ENCODE measurements at places on chromosomes 2 and 18.

GRCh38 chr18:48324651-48325050, 84.5 kb downstream of the ZBTB7C start:
- no peak for DNase-seq

DNA sequence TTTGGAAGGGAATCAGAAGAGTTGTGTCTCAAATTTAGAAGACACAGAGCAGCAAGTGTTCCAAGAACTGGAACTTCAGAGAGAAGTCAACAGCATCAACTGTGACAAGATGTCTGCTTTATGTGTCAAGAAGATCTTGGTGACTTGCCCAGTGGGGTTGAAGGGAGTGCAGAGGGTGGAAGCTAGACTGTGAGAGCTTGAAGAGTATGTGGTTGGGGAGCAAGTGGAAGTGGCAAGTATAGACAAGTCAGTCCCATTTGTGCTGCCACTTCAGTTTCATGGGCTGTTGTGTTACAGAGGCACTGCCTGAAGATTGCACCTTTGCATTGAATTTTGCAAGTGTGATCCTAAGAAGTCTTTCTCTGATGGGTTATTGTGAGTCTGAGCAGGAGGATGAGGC, 68.7 kb upstream of the MC2R start:
- no peak for DNase-seq

DNA sequence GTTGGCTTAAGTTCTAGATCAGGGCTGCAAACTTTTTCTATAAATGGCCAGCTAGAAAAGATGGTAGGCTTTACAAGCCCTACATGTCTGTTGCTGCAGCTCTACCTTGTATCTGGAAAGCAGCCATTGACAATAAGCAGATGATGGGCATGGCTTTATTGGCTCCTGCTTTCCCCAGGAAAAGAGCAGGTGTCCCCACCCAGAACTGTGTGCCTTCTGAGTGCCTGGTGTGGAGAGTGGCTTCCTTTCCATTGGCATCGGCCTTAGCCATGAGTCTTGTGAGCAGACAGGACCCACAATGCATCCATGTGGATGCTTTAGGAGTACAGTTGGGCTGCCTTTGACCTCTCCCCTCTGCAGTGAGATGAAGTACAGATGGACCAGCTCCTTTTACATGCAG, 120.2 kb downstream of the CD8B2 start:
- DNase-seq, result no peak

DNA sequence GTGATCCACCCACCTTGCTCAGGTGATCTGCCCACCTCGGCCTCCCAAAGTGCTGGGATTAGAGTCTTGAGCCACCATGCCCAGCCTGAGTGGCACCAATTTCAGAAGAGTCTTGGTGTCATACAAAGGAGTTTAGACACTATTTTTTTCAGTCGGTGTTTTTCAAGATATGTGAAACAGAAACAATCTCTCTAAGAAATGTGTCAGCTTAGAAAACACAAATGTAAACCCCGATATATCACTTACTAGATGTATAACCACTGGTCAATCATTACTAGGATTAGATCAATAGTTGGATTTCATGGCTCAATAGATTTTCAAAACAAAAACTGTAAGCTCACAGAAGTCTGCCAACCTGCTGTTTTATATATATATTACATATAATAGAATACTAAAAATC, 67.2 kb upstream of the FRZB start:
- DNase-seq, result no peak

DNA sequence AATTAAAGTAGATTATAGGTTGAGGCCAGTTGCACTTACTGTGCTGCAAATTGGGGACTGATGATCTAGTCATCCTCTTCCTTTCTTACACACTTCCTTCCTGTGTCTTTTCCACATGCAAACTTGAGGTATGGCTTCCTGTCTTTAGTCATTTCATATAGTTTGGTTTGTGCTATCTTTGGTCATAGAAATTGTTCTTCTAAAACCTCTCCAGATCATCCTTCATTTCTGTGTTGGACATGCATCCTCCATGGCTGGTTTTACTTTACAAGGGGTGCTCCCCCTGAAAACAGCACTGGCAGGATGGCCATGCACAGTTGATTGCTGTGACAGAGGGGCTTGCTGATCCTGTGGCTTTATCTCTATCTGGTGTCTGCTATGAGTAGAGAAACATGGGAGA, 36.5 kb downstream of the MGAT5 start:
- DNase-seq, result no peak

DNA sequence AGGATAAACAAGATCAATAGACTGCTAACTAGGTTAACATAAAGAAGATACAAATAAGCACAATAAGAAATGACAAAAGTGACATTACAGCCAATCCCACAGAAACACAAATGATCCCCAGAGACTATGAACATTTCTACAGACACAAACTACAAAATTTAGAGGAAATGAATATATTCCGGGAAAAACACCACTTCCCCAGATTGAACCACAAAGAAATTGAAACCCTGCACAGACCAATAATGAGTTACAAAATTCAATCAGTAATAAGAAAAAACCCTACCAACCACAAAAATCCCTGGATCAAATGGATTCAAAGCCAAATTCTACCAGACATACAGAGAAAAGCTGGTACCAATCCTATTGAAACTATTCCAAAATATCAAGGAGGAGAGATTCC, 232.4 kb upstream of the RBMS1 start:
- no peak for DNase-seq

DNA sequence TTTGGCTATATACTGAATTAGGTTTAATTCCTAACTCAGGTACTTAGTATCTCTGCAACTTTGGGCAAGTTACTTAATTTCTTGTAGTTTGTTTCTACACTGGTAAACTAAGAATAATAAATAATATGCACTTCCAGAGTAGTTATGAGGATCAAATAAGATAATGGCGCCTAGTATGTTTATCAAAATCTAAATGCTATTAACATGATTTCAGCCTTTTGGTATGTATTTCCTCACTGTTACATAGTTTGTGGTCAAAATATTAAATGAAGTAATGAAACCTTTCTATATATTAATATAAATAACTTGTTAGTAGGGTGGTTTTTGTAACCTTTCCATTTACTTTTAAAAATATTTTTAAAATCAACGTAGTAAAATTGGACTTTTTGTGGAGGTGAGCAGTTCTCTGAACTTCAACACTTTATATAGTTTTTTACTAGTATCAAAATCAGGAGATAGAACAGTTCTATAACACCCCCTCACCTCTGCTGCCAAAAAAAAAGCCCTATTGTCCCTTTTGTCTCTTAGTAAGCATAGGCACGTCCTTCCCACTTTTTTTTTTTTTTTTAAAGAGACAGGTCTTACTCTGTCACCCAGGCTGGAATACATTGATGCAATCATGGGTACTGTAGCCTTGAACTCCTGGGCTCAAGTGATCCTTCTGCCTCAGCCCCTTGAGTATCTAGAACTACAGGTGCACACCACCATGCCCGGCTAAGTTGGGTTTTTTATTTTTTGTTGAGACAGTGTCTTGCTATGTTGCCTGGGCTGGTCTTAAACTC, 44.8 kb downstream of the RAB3GAP1 start:
- DNase-seq, result no peak

GRCh38 chr2:31197166-31197565, 20.1 kb downstream of the CAPN14 start:
- DNase-seq, result no peak

DNA sequence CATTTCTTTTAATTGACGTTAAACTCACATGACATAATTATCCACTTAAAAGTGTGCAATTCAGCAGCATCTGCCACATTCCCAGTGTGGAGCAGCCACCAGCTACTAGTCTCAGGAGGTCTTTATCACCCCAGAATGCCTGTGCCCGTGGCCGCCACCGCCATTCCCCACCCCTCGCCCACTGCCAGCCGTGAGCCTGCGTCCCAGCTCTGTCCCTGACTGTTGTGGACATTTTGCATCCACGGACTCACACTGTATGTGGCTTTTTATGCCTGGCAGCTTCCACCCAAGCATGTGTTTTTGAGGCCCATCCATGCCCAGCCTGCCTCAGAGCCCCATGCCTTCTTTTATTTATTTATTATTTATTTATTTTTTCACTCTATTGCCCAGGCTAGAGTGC, 9.2 kb downstream of the BOK start:
- no peak for DNase-seq

GRCh38 chr2:128685841-128686496, 367.3 kb upstream of the HS6ST1 start:
- peak; percentile 3 for DNase-seq

DNA sequence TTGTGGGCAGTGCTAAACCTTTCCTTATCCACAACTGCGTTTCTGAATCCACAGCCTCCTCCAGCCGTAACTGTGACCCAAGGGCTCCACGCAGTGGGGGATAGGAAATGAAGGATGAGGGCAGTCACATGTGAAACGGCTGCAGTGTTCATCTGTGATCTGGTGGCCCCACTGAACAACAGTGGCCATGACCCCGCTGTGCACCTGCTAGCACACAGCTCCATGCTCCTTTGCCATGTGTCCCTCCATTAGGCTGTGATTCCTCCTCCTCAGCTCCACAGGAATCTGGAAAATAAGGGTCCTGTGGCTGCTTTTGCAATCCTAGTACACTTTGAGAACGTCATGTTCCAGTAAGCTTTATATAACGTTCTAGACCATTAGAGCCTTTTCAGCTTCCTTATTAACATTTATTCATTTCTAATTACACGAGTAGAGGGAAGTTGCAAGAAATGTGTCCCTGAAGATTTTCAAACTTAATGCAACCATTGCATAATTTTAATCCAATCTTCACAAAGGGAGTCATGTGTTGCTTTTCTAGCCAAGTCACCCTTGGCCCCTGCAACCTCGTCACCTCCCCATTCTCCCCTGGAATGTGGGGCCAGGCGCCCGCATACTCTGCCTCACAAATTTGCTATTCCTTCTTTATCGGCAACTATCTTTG, 7.1 kb upstream of the NAPG start:
- peak; percentile 19 for DNase-seq

DNA sequence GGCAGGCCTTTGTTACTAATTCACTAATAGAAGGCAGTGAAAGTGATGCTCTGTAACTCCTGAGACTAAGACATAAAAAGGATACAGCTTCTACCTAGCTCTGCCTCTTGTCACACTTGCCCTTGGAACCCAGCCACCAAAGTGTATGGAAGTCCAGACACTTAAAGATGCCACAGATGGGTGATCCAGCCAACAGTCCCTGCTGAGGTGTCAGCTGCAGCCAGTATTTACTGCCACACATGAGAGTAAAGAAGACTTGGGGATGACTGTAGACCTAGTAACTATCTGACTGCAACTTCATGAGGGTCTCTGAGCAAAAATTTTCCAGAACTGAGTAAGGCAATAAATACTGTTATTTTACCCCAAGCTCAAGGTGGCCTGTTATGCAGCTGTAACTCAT, 8.8 kb downstream of the IMMT start:
- DNase-seq, result no peak

GRCh38 chr2:235968155-235968554, 200.0 kb downstream of the GBX2 start:
- no peak for DNase-seq

DNA sequence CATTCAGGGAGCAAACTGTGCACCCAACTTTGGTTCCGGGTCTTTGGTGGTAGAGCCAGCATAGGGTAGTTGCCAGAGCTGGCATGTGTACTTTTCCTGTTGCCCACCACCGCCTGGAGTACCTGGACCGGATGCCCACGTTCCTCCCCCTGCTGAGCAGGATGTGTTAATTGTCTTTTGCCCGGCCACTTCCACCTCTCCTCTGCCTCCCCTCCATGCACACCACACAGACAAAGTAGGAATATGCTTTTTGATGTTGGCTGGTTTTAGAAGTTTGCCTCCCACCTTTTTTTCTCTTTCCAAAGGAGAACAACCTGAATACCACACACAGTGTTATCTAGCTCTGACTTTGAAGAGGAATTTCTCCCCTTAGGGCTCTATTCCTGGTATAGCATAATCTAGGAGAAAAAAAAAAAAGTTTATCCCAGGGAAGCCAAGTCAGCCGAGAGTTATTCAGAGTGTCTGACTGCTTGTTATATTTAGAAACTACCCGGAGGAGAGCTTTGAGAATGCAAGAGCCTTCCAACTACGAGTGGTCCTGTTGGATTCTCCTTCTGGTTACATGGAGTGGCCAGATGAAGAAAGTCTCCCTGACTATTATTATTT, 111.9 kb downstream of the SETBP1 start:
- no peak for DNase-seq

DNA sequence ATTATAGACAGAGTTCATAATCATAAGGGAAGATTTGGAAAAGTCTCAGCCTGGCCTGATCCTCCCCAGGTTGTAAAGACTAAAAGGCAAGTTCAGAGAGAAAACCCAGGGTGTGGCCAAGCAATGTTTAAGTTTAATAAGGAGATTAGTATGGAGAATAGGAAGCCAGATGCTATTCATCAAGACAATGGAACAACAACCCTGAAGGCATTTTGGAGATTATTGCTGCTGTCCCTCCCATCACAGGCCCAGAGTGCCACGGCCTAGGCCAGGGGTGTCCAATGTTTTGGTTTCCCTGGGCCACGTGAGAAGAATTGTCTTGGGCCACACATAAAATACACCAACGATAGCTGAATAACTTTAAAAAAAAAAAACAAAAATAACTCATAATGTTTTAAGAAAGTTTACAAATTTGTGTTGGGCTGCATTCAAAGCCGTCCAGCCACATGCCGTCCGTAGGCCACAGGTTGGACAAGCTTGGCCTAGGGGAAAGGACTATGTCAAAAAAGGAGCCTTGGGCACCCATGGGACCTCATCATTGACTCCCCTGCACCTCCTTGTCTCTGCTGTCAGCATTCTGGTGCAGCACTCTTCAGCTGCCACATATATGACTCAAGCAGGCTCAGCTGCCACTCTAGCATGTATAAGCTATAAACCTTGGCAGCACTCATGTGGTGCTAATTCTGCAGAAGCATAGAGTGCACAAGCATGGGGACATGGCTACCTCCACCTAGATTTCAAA, 20.8 kb downstream of the DPP4 start:
- no peak for DNase-seq

DNA sequence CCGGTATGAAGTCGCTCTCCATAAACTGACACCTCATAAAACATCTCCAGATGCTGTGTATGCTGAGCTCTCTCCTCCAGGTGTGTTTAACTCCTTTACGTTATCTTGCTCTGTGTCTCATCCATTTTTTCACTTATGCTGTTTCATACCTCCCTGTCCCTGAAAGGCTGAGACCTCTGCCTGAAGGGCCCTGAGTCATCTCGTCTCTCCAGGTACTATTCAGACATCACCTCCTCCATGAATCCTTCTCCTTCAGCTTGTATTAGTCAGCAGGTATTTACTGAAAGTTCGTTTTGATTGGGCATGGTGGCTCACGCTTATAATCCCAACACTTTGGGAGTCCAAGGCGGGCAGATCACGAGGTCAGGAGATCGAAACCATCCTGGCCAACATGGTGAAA, 244.5 kb upstream of the EPHA4 start:
- no peak for DNase-seq

GRCh38 chr2:85131116-85131515, 2.1 kb upstream of the TCF7L1 start:
- DNase-seq, result peak; percentile 34

DNA sequence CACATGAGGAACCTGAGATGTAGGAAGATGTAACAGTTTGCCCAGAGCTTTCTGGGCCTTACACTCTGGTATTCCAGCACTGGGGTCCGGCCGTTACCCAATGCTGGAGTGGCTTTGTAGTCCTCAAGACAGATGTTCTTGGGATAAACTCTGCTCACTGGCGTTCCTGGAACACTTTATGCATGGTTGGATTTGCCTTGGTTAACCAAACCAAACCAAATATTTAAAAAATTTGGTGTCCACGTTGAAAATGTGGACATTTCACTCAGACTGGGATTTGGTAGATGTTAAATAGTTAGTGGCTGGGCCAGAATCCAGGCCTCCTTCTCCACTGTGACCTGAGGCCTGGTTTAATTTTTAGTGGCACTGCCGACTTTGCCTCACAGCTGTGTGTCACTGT, 81.5 kb downstream of the ACOXL start:
- no peak for DNase-seq

Measured in GM13977 (cell line).